Kidney glomerular epithelial cell (primary cell): ENCODE measurements at places on chromosomes 2 and 18.
A peak's percentile ranks its signal among the peaks of the same experiment; 100 is the strongest.

- no peak for DNase-seq
These were observed 179.9 kb downstream of the PTH2R start for GRCh38 chr2:208586516-208586915.

DNA sequence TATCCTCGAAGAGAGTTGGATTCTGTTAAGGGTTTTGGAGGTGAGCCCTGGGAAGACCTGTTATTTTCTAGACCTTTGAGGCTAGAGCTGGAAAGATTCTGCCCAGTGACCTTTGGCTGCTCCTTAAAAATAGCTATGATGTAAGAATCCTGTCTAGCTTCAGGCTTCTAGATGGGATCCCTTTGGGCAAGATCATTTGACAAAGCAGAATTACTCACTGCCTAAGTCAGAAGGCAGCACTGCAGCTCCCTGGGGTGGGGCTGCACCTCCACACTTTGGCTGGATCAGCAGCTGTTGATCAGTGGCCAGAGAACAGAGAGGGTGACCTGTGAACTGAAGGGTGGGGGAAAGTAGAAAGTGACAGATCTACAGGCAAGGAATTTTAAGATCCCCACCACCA lies 103.8 kb downstream of the ASAP2 start:
- peak; percentile 47 for DNase-seq

- no peak for DNase-seq
These were observed 60.7 kb downstream of the CXCR4 start for GRCh38 chr2:136057023-136057801.

- DNase-seq, result peak; percentile 67
These were observed 36.4 kb upstream of the ZBTB7C start for GRCh38 chr18:48445540-48445939.

- DNase-seq, result no peak
These were observed 41.4 kb downstream of the AOX1 start for GRCh38 chr2:200627110-200627770.

DNA sequence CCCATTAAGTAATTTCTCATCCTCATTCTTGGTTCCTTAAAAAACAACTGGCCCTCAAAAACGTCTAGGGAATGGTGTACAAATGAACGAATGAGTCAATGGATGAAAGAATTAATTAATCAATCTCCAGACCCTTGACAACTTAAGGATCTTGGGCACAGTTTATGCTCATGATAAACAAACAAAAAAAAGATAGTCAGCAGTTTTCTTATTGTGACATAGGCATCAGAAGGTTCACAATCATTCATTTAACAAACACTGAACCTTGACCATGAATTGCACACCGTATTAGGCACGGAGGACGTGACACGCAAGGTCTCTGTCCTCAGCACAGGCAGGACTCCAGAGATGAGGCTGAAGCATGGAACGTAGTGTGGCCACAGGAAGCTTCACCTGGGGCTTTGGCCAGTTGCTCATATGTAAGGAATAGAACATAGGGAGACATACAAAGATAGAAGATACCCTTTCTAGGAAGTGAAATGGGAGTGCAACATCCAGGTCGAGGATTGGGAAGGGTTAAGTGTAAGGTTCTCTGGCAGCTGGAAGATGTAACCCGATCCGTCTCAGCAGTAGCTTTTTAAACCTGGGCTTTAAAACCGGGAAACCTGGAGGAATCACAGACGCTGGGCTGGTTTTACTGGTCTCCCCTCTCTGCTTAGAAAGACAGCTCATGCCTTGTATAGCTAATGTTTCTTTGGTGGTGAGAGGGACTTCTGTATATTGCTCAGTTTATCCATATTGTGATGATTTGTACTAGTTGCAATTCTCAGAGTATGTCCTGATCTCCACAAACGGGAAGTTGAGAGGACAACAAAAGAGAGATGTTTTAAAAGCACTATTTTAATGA lies 8.9 kb upstream of the LTBP1 start:
- DNase-seq, result no peak

DNA sequence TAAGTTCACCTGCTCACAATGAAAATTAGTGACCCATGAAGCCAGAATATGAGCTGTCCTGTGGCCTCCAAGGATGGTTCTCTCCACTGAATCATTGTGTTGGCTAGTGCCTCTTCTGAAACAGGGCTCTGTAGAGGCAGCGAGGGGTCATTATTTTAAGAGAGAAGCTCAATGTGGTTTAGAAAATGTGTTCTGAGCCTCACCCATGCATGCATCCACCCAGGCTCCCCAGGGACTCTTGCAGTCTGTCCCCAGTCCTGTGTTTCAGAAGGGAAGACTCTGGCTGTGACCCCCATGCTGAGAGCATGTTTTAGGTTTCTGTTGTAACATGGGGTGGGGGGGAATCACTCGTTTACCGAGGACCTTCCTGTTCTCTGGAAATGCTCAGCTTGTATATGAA lies 135.2 kb downstream of the RNF144A start:
- no peak for DNase-seq

- DNase-seq, result no peak
These were observed 1.5 kb downstream of the ACKR3 start for GRCh38 chr2:236571145-236571544.

- DNase-seq, result peak; percentile 1
These were observed 148.8 kb upstream of the SRD5A2 start for GRCh38 chr2:31729442-31730092.

DNA sequence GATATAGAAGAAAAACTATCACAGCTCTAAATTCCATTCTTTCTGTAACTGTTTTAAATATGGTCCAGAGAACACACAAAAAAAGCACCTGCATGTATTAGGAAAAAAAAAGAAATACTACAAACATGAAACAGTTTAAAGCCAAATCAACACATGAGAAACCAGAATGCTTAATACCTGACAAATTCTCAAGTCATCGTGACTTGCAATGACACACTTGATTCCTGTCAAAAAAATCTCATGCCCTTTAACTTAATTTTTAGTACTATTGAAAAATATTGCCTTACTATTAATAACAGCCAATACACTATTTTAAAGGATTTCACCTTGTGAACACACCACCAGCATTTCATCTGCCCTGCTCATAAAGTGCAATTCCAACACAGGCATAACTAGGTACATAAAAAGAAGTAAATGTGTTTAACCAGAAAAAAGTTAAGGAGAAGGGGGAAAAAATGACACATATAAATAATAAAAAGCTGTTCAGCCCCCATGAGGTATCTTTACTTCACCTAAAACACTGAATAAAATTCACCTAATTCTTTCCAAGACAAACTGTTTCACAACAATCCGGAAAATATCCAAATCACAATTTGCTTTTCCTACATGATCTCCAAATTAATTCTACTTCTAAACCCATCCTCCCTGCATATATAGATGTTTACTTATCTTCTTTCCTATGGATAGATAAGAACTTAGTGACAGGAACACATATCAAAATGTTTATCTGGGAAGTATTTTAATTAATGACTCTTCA lies 10.8 kb downstream of the ROCK2 start:
- DNase-seq, result no peak

DNA sequence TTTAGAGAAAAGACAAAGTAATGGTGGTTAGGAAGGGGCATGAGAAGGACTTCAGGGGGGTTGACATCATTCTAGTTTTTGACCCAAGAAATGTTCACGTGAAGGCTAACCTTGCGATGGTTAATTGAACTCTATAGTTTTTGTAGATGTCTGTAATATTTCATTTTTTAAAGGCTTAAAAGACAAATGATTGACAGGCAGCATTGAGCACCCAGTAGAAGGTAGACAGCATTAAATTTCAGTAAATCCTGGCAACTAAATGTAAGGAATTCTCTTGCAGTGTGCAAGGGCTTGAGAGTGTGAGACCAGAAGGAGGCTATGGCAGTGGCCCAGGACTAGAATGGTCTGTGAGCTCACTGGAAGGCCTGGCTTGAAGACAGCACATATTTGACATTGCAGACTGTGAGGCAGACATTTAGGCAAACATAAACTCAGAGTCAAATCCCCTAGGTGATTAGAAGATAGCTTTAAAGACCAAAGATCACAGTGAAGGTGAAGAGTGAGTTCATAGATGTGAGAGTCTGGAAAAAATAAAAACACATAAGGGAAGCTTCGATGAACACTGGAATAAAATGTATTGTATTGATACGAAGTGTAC lies 100.1 kb upstream of the MAP4K4 start:
- DNase-seq, result no peak

GRCh38 chr2:11696736-11697102 lies 26.7 kb upstream of the NTSR2 start:
- DNase-seq, result no peak

GRCh38 chr2:102424754-102425153 lies 1.8 kb downstream of the IL18RAP start:
- no peak for DNase-seq

DNA sequence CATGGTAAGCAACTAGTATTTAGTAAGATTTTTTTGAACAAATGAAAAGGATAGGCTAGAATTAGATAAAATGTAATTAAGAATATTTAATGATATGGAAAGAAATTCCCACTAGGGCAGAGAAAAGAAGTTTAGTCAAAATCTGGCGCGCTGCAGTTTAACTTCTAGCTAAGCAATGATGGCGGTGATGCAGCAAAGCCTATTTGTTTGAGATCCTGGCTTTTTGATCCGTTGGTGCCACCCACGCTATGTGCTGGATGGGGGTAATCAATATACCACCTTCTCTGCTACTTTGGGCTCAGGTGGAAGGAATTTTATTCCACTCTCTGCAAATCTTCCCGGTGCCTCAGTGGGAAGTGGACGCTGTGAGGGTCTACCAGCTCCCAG lies 421 bp upstream of the FAM171B start:
- DNase-seq, result no peak

DNA sequence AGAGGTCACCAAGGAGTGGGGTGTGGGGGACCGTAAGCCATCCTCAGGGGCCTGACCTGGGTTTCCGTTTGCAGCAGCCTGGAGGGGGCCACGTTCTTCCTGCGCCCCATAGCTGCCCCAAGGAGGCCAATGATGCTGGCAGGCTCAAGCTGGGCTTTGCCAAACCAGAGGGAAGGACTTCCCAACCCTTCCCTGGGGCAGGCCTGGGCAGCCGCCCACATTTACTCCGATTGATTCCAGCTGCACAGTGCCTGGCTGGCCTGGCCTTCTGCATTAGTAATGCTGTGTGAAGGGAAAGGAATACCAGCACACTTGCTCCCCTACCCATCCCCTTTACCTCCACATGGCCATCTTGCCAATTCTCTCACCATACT lies 360.6 kb upstream of the SLC14A2 start:
- DNase-seq, result no peak

- DNase-seq, result no peak
These were observed 35.2 kb downstream of the ST3GAL5 start for GRCh38 chr2:85853499-85854165.

DNA sequence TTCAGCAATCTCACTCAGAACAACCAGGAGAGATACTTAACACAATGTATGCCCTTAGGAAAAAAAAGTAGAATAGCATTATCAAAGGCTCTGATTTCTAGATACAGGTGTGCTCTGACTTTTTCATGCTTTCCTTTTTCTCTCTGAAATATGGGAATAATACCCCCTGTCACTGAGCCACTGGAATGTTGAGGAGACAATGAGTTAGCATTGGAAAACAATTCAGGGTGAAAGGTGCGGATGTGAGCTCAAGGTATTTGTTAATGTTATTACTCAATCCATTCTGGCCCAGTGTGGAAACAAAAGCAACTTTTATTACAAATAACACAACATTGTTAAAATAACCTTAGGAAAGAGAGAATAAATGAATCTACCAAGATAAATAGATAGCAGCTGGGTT lies 228.0 kb downstream of the IKZF2 start:
- DNase-seq, result peak; percentile 11

DNA sequence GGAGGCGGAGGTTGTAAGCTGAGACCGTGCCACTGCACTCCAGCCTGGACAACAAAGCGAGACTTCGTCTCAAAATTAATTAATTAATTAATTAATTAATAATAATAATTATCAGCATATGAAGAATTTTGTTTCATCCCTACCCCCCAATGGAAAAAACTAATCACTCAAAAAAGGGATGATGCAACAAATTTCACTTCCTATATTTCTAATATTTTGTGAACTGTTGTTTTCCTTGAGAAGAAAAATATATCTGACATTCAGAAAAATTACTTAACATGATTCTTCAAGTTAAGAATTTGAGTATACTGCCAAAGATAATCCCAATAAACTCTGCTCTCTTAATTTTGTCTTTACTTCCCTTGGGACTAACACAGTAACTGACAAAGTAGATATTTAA lies 28.1 kb downstream of the EXOC6B start:
- no peak for DNase-seq

- DNase-seq, result peak; percentile 57
These were observed 2.0 kb upstream of the GAL3ST2 start for GRCh38 chr2:241774419-241775222.

DNA sequence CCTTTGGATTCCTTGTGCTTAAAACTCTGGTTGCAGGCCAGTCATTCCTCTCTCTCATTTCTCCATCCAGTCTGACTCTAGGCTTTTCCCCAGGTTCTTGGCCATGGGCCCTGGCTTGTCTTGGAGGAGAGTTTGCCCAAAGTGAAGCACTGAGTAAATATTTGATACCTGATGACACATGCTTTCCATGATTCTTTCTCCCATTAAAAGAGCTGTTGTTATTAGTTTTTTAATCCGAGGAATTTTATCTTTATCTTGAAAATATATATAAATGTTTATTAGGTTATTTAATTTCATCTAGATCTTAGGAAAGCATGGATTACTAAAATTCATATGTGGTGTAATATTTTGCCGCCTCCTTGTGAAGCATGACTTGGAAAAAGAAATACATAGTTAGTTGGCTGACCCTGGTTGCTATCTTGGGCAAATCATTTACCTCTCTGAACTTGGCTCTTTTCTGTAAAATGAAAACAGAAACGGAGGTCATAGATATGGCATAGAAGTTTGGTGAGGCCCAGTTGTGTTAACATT lies 650.1 kb downstream of the SLC4A3 start:
- peak; percentile 64 for DNase-seq

DNA sequence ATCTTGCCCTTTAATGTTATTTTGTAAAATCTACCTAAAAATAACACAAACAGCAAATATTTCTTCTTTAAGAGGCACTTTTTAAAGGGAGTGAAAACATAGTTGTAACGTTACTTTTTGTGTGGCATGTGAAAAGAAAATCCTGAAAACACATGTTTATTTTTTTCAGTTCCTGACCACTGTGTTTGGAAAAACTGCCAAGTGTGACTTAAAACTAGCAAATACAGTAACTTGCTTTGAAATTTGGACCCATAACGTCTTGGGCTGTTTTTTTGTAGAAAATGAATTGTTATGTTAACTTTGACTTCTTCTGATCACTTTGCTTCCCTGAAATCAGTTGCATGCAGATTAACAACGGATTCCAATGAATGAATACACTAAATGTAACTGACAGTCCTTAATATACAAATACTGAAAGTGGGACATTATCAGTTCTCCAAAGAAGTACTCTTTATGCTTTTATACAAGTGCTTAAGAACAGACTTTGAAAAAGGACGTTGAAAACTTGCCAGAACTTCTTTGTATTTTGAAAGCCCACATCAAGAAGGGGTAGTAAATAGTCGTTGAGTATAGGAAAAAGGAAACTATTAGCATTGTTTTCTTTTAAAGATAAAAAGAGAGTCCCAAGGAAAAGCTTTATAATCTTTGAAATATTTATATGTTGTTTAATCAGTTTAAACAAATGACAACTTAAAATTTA lies 96.1 kb upstream of the ZEB2 start:
- no peak for DNase-seq

DNA sequence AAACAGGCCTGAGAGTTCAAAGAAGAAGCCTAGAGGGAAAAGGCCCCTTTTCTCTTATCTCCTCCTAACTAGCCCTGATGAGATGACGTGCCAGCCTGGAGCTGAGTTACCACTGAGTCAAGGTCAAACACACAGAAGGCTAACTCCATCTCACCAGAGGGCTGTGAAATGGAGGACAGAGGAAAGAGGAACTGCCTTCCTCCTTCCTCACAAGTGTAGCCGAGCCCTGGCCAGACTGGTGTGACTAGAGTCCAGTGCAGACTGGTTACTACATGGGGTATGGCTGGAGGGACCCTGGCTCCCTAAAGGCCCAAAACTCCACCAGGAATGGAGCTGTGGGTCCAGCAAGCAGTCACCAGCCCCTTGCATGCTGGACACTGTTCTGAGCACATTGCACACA lies 35.7 kb upstream of the GYPC start:
- DNase-seq, result no peak
